ENCODE measurements at places on chromosomes 3 and 15. TPM values are rescaled to one million over a fixed set of nuclear protein-coding genes. Genes with fewer than 3 reads are reported as not detected.

DNA sequence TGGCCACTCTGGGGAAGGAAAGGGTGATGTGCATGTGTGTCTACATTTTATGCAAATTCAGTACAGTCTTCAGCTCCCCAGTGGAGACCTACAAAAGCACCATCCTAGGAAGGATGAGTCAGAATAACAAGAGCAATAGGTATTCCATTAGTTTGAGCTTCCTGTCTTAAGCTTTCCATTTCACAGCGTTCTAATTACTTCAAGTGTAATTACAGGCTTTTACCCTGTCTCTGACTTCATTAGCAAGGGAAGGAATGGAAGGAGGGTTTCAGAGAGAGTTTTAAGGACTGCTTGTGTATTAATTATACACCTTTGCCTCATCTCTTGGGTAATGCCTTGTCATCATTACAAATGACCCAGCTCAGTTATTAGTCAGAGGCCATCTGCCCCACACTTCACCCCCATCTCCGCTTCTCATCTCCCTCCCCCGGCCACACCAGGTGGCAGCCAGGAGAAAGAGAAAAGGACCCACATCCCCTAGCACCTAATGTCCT is 202.8 kb upstream of the MRPL3 start:
- no peak for DNase-seq

- DNase-seq, result no peak
Measured at GRCh38 chr3:136008732-136009470, 43.4 kb downstream of the PPP2R3A start.

- DNase-seq, result no peak
Measured at GRCh38 chr3:519026-519425, 322.5 kb downstream of the CHL1 start.

GRCh38 chr3:36364260-36364659 is 16.0 kb upstream of the STAC start:
- DNase-seq, result no peak

- DNase-seq, result no peak
Measured at GRCh38 chr3:47434849-47435248, 40.9 kb downstream of the SCAP start.

DNA sequence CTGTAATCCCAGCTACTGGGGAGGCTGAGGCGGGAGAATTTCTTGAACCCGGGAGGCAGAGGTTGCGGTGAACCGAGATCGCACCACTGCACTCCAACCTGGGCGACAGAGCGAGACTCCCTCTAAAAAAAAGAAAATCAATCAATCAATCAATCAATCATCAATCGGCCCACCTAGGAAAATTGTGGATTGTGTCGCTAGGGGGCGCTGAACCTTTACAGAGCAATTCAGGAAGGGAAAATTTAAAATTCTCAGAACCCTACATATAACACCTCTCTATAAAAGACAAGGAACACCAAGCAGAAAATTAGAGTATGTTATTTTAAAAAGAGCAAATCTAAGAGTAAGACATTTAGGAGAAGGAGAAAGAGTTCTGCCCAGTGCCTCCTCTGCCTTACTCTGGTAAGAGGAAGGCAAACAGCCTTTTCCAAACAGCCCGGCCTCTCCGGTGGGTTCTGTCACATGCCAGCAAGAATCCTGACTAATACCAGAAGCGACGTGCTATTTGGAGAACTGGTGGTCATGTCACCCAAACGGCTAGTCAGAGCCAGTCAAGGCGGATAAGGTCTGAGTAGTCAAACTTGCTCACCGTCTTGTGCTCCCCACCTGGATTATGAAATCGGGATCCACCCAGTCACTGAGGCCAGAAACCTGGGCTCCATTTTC is 22.3 kb upstream of the SMCO1 start:
- peak; percentile 26 for DNase-seq

DNA sequence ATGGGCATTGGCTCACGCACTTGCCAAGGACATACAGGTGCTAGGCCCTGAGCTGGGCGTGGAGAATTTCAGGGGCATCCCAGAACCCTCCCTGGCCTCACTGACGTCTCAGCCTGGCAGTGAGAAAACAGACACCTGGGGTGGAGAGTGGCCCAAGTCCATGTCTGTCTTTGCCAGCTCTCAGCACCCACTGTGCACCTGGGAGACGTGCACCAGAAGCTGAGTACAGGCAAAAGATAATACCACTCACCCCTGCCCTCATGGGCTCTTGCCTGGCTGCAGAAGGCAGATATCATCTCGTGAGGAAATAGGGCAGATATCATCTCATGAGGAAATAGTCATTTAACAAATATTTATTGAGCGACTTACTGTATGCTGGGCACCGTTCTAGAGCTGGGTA is 8.0 kb downstream of the LOXL1 start:
- no peak for DNase-seq

GRCh38 chr15:47756872-47757271 is 39.6 kb downstream of the SEMA6D start:
- no peak for DNase-seq

GRCh38 chr3:50534681-50535330 is 31.4 kb upstream of the CACNA2D2 start:
- no peak for DNase-seq

GRCh38 chr3:37773911-37774310 is 87.8 kb upstream of the CTDSPL start:
- DNase-seq, result no peak

DNA sequence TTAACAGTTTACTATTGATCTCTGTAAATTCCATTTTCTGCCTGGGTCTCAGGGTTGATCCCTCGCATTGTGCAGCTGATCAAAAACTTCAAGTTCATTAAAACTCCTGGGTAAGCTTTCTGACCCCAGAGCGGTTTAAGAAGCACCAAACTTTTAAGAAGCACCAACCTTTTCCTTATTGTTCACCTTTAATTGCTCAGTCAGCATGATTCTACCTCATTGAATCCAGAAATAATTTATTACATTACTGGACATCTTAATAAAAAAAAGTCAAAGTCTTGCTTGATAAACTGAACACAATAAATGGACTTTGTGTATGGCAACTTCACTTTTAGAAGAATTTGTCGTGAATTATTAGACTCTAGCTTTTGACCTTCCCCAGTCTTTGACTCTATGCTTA is 46.9 kb downstream of the HDGFL3 start:
- no peak for DNase-seq

DNA sequence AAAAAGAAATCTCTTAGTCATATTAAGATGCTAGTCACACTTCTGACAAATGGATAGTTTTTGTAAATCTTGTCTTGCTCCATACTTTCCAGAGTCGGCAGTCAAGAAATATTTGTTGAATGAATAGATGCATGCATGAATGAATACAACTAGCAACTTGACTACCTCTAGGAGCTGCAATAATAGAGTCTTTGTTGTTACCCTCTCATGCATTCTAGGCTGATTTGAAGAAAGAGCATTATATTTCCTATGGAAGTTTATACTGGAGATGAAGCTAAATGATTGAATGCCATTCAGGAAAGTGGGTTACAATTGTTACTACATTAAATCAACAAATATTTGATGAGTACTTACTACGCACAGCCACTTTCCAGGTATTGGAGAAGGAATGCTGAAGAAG is 18.1 kb upstream of the TRAT1 start:
- no peak for DNase-seq

DNA sequence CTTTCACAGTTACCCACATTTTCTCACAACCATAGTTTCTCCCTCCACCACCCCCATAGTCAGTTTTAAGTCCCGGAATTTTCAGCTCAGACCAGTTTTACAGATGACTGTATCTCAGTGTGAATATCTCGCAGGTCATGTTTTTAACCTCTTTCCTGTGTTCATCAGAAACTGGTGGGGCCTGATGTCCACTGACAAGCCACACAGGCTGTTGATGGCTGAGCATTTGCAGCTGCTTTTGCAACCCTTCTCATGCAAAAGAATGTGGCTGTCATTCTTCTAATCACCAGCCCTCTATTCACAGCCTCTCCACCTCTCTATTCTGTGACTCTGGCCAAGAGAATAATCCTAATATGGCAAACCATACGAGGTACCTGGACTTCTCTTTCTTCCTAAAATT is 8.5 kb downstream of the GYG1 start:
- DNase-seq, result no peak

- no peak for DNase-seq
Measured at GRCh38 chr3:82520846-82521245, 759.4 kb upstream of the GBE1 start.

DNA sequence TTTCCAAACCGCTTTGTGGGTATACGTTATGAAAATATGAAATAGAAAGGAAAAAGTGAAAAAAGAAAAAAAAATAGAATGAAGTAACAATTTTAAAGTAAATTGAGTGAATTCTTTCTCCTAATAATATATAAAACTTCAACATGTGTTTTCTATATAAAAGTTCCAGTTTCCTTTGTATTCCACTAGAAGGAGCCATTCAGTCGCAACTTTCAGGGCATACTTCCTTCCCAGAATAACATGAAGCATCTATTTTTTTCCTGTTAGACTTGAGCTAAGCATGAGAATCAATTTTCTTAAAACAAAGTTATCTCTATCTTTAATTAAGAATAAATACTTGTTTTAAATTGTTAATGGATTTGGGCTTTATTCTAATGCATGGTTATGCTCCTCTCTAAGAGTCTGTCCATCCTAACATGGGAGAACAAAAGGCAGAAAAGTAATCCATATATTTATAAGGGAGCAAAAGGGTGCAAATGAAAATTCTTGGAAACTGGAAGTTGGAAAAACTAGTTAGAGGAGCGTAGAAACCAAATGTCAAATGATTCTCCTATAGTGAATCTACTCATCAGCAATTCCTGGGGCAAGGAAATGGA is 16.0 kb upstream of the VGLL3 start:
- DNase-seq, result no peak

GRCh38 chr3:24300949-24301348 is 193.7 kb downstream of the THRB start:
- no peak for DNase-seq

DNA sequence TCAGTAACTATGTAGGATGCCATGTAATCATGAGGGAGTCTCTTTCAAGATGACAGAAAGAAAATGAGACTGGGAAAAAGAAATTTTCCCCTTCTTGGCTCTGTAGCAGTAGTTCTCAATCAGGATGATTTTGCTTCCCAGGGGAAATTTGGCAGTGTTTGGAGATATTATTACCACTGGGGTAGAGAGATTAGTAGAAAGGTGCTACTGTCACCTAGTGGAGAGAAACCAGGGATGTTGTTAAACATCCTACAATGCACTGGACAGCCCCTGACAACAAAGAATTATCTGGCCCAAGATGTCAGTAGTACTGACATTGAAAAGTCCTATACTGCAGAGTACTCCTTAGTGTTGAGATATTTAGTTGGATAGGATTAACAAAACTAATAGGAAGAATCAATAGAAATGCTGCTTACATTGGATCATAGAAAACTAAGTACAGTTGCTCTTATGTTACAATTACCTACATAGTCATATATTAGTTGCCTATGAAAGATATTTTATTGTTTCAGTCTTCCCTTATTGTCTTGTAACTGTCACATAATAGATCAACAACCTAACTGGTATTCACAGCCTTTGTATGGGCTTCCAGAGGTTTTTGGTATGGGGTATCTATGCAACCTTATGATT is 433.3 kb downstream of the RAP2B start:
- no peak for DNase-seq

GRCh38 chr3:127672429-127673190 is at the start of gene ABTB1:
Gene ABTB1 (plus strand): TSS chr3:127672952. CDS start chr3:127673026, 74 bp downstream.
- DNase-seq, result peak; percentile 80

GRCh38 chr15:66622591-66623022 is 56.8 kb upstream of the LCTL start:
- DNase-seq, result no peak

DNA sequence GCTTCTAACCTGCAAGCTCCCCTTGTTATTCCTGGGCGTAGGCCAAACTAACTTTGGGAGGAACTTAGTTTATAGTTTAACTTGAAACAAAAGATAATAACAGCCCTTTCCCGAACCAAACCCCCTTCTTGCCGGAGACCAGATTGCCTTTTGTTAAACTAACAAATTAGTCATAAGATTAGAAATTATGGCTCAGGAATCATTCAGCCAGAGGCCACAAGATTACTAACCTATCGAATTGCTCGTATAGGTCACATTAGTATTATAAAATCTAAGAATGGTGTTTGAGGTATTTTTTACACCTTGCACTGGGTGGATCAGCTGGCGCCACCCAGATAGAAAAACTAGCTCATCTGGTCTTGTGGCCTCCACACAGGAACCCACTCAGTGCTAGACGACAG is 65.3 kb upstream of the RAP2B start:
- no peak for DNase-seq

GRCh38 chr3:122101646-122102045 is 46.5 kb downstream of the CD86 start:
- DNase-seq, result no peak

DNA sequence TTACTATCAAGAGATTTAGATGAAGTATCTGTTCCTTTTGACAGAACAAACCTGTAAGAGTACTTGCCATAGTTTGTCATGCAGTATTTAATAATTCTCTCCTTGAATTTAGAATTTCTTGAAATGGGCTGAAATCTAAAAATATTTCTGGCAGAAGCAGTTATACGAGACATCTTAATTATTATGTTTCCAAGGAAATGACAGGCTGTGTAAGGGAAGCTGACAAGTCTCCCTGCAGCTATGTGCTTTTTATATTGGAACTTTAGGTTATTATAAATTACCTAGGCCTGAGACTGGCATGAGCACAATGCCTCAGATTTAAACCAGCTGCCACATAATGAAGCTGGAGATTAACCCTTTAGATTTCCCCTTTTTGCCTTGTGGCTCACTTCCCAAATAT is 365.0 kb upstream of the EPHA6 start:
- no peak for DNase-seq

DNA sequence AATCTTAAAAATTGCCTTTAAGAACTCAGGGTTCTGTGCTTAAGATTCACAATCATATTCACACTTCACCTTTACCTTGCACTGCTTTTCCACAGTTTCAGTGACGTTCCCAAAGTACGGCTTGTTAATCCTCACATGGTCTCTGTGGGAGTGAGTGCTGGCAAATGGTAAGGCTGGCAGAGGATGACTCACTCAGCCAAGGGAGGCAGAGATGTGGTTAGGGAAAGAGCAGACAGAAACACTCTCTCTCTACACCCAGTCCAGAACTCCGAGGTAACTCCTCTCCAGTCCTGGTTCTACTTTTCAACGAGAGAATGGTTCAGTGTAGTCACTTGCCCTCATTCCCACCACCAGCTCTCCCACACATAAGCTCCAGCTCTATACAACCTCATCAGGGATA is 33.1 kb downstream of the RASGRP1 start:
- no peak for DNase-seq

THOC7 gene
- 50.9 TPM for polyA plus RNA-seq

IVD gene
- 57.8 TPM for polyA plus RNA-seq

MORC1 gene
- polyA plus RNA-seq, result not detected

SNURF gene
- 15.0 TPM for polyA plus RNA-seq

TMEM45A gene
- polyA plus RNA-seq, result 12.1 TPM

LPCAT4 gene
- polyA plus RNA-seq, result 40.1 TPM

CLRN1 gene
- polyA plus RNA-seq, result 0.19 TPM
